ENCODE measurements at places on chromosomes 12 and 14.

DNA sequence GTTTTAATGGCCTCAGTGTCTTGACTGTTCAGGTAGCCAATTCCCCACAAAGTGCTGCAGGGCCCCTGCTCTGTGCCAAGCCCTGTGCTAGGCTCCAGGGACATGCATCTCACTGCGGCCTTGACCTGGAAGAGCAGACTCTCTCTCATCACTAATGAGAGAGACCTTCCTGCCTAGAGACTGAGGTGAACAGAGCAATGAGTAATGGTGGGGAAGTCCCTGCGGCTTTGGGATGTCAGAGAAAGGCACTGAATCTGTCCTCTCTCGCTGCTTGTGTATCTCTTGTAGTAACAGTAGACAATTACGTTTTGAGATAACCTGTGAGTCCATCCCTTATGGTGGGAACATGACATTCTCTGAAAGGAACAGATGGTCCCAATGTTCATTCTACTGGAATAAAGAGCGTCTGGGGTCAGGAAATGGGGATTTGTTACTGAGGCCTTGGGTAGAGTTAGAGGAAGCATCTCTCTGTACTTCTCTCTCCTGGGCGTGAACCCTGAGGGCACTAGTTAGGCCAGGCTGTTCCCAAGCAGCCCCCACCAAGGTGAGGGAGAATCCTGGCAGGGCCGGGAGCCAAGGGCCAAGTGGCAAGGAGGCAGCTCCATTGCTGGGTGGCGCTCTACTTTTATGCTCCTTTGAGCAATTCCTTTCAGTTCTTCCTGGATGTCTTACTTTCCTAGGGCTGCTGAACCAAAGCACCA is 13.5 kb downstream of the NFATC4 start:
- DNase-seq: no peak

DNA sequence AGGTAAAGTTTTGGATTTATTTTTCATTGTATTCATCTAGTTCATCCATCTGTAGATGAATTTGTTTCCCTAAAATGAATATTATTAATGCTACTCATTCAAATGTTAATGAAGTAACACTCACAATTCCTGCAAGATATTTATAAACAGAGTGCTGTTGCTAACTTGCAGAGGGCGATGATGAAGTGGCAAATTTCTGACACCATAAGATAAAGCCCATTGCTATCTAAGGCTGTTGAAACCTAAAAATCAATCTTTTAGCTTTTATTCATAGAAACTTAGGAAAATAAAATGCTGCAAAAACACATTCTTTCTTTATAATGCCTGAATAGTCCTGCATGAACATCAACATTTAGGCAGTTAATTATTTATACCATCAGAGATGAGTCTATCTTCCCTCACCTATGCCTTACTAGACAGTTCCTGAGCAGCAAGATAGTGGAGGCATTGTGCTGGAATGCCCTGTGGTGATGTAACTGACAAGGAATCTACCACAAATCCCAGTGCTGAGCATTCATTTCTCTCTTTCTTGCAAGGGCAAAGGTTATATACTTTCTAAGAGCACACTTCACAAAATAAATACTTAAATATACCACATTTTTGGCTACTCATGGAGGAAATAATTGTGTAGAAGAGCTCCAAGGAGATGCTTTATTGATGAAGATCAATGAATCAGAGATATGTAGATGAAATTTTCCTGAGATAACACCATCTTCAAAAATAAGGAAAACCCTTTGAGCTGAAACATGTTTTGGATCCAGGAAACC is 57.6 kb downstream of the LMNTD1 start:
- DNase-seq: peak; percentile 44

GRCh38 chr12:106918746-106919145 is 37.0 kb upstream of the TMEM263 start:
- no peak for DNase-seq

DNA sequence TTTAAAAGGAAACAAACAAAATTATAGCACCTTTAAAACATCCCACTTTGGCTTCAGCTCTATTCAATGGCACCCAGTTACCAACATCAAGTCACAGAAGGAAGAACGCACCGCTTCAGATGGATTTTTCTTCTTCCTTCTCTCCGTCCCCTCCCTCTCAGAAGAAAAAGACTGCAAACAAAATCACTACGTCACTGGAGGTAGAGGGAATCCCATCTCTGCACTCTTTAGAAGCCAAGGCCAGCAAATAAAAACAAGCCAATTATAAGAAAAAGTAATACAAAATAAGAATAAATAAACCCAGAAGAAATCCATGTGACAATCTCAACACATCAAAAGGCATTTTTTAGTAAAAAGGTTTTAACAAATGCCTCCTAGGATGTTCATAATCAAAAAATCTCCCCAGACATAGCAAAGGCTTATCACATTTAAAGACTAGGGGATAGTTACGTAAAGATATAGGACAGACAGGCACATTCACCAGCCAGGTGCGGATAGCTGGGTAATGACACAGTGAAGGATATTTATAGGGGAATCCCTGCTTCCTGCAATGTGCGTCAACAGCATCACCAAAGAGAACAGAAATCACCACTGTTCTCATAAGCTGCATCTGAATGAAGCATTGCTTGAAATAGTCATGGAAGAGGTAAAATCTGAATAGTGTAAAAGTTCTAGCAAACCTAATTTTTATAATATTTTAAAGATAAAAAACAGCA is 89.4 kb downstream of the R3HDM2 start:
- DNase-seq: no peak

- DNase-seq: no peak
Measured at GRCh38 chr12:102957339-102958050, at the start of gene ASCL1. TSS of gene ASCL1 (plus strand) at chr12:102957674. CDS start at chr12:102958245, 571 bp downstream.

- no peak for DNase-seq
Measured at GRCh38 chr12:1056390-1056789, 65.4 kb downstream of the ERC1 start.

- no peak for DNase-seq
Measured at GRCh38 chr12:96094201-96094600, 58.8 kb upstream of the LTA4H start.

DNA sequence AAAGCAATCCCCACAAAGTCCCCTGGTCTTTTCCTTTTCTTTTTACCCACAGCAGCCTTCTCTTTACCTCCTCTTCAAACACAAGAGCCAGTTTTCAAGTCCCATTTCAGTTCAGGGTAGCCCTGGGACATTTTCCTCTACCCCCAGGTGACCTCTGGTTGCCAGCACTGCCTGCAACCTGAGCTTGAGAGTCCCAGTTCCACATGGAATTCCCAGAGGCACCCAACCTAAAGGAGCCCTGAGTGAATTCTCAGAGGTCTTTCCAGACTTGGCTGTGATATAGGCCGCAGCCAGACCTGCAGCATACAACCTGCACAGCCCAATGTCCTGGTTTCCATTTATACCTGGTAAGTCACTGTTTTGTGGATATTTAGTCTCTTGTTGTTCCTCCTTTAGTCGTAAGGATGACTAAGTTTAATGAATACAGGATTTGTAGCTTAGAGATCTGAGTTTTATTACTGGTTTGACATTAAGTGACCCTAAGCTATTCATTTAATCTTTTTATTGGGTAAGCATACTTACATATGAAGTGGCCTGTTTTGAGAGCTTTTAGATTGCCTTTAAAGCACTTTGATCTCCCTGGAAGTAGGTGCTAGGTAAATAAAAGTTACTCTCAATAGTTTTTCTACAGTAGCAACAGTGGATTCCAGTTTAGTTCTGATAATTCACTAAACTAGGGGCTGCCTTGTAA is 159.8 kb downstream of the TGFB3 start:
- no peak for DNase-seq

DNA sequence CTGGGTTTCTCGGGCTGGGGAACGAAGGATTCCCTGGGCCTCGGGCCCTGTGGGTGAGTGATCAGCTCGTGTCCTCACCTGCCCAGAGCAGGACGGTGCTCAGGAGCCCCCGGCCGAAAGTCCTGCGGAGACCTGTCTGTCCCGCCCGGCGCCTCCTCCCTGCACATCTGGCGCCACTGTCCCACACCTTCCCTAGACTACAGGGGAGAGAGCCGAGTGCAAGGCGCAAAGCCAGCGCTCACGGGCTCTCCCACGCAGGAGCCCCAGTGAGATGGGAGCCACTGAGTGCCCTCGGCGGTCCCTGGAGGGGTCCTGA is 13.1 kb upstream of the TEX22 start:
- DNase-seq: no peak

DNA sequence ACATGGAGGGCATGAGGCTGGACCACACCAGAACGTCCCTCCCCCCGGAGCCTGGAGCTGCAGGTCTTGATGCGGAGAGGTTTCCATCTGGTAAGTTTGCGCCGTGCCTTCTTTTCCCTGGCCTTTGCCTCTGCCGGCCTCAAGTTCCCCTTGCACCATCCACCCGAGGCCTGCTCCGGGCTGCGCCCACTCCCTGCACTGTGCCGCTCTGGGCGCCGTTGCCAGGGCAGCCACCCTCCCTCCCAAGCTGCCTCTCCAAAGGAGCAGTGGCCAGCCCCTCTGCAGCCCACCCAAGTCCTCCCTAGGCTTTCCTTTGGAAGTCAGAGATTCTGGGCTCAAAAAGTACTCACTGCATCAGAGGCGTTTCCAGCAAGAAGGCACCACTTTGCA is 46.2 kb upstream of the MEG3 start:
- no peak for DNase-seq

- no peak for DNase-seq
Measured at GRCh38 chr12:106301611-106302321, 767 bp upstream of the TCP11L2 start.

GRCh38 chr12:132310181-132311040 is 19.0 kb downstream of the GALNT9 start:
- no peak for DNase-seq

DNA sequence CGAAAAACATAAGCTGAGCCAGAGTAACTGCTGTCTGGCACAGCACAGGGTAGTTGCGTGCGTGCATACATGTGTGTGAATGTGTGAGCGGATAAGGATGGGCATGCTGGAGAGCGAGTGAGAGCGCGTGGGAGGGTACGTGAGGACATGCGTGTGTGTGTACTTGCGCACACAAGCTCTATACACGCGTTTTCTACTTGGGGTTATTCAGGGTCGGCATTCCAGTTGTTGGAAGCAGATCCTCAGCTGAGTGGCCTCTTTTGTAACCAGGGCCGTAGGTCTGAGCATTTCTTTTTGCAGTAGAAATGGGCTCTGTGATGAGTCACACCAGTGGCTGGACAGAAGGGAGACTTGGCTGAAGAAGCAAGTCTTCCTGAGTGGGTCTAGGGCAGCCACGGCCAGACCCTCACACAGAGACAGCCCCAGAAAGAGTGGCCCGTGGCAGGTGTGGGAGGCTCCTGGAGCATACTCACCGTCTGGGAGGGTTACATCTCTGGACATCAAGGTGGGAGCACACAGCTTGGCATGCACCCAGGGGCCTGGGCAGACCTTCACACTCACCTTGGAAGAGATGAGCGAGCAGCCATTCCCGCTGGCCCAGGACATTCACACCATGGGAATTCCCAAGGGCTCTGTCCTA is 78.0 kb downstream of the LRRC74A start:
- peak; percentile 82 for DNase-seq

DNA sequence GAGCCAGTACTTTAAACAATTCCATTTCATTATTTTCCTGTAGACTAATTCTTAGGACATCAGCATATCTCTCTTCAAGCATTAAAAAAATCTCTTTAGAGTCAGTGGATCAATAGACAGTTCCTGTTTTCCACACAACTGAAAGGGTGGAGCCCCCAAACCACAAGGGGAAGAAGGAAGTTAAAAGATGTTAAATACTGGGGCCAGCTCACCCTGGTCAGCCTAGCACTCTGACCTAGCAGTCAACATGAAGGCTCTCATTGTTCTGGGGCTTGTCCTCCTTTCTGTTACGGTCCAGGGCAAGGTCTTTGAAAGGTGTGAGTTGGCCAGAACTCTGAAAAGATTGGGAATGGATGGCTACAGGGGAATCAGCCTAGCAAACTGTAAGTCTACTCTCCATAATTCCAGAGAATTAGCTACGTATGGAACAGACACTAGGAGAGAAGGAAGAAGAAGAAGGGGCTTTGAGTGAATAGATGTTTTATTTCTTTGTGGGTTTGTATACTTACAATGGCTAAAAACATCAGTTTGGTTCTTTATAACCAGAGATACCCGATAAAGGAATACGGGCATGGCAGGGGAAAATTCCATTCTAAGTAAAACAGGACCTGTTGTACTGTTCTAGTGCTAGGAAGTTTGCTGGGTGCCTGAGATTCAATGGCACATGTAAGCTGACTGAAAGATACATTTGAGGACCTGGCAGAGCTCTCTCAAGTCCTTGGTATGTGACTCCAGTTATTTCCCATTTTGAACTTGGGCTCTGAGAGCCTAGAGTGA is at the start of gene LYZ:
Gene LYZ (plus strand): TSS at position 220 of the 777 bp plus-strand sequence. CDS start 28 bp downstream, at position 248.
- DNase-seq: no peak

DNA sequence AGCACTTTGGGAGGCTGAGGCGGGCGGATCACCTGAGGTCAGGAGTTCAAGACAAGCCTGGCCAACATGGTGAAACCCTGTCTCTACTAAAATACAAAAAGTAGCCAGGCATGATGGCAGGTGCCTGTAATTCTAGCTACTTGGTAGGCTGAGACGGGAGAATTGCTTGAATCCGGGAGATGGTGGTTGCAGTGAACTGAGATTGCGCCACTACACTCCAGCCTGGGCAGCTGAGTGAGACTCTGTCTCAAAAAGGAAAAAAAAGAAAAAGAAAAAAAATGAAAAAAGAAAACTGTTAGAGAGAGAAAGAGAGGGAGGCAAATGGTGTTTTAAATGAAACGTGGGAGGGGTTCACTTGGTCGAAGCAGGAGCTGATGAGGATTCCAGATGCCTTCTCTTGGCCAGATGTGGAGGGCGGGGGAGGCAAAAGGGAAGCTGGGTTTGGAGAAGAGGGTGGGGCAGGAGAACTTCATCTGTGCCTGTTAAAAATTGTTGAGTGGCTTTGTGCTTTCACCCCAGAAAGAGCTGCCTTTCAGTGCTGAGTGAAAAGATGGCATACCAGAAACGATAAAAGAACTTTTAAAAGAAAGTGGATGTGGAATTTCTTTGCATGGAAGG is 1.1 kb downstream of the EMP1 start:
- no peak for DNase-seq

- no peak for DNase-seq
Measured at GRCh38 chr12:23359975-23360701, 589.3 kb downstream of the SOX5 start.

- no peak for DNase-seq
Measured at GRCh38 chr12:50246197-50246865, 37.0 kb downstream of the LIMA1 start.

DNA sequence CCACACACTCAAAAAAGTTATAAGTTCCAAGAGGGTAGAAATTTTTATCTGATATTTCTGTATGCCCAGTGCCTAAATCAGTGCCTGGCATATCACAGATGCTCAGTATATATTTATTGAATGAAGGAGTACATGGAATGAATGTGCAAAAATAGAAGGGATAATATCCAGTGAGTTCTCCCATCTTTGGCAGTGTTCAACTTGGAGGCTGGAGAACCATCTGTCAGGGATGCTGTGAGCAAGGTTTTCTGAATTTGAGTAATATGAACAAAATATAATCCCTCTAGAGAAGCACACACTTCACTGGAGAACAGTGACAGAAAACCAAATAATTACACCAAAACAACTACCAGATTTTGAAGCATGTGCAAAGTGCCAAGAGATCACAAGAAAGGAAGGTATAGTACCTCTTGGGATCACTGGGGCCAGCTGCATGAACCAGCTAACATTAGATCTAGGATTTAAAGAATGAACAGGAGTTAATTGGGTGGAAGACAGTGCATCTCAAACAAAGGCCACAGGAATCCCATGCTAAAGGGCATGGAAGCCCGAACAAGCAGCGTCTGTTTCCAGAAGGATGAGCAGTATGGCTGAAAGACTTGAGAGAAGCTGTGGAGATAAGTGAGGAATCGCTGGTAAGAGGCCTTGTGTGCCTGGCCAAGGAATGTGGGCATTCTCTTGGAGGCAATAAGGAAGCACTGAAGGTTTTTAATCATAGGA is 11.5 kb downstream of the SLC8A3 start:
- no peak for DNase-seq

Measured in amniotic stem cell (primary cell).